Bladder microvascular endothelial cell (primary cell): ENCODE measurements at places on chromosomes 3 and 15. TPM values are rescaled to one million over a fixed set of nuclear protein-coding genes. Genes with fewer than 3 reads are reported as not detected.

The NTRK3 gene
- not detected in 2 replicates for total RNA-seq

The PLA1A gene
- 1.8 and 20.3 TPM in 2 replicates for total RNA-seq

The CA12 gene
- total RNA-seq = 0.25 and 0.32 TPM in 2 replicates

The PRR20G gene
- not detected in 2 replicates for total RNA-seq
